ENCODE measurements at places on chromosomes 6 and 20. TPM values are rescaled to one million over a fixed set of nuclear protein-coding genes. Genes with fewer than 3 reads are reported as not detected.

The KIFC1 gene
- 12.0 TPM for total RNA-seq

The PPP1R14C gene
- 14.1 TPM for total RNA-seq

The KIAA1755 gene
- total RNA-seq = 3.7 TPM

The ENPP3 gene
- total RNA-seq = 1.0 TPM

The TSBP1 gene
- total RNA-seq = not detected

The HAO1 gene
- not detected for total RNA-seq

The C20orf144 gene
- not detected for total RNA-seq

The CRYBG1 gene
- 3.7 TPM for total RNA-seq

The EYS gene
- total RNA-seq = 2.1 TPM

The TMEM244 gene
- not detected for total RNA-seq

The KIAA0408 gene
- 15.7 TPM for total RNA-seq

The CDSN gene
- total RNA-seq = not detected

The CALHM5 gene
- total RNA-seq = 4.2 TPM

The JAG1 gene
- total RNA-seq = 60.5 TPM

The PGC gene
- total RNA-seq = 0.52 TPM

The GNMT gene
- total RNA-seq = not detected

The ACTL10 gene
- 1.0 TPM for total RNA-seq

The FILIP1 gene
- 19.3 TPM for total RNA-seq

Data from skeletal muscle tissue (tissue), 5 donors.